ENCODE measurements at places on chromosomes 6 and 20. TPM values are rescaled to one million over a fixed set of nuclear protein-coding genes. Genes with fewer than 3 reads are reported as not detected.

DNA sequence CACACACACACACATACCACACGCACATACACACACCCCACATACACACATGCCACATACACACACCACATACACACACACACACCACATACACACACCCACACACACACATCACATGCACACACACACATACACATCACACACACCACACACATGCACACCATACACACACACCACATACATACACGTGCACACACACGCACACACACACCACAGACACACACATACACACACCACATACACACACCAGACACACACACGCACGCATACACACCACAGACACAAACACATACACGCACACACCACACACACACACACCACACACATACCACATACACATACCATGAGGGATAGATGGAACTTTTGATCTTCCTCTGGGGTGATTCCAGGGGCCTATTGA is 90.2 kb downstream of the DLGAP4 start:
- peaks cover 6% of the 10 kb centered on the region for H3K4me1 ChIP-seq
- H3K36me3 ChIP-seq, result no peaks in the 10 kb centered on the region
- DNase-seq, result no peak

The MUC22 gene
- not detected for total RNA-seq

The SFT2D1 gene
- total RNA-seq, result 59.4 TPM

GRCh38 chr20:58690396-58691135 is 2.0 kb upstream of the NPEPL1 start:
- H3K4me1 ChIP-seq, result peaks cover 22% of the 10 kb centered on the region
- peak overlapping the region; percentile 95 for H3K27ac ChIP-seq
- H3K27me3 ChIP-seq, result no peaks in the 10 kb centered on the region
- no peak overlapping the region for H3K4me3 ChIP-seq
- H3K36me3 ChIP-seq, result peaks cover 13% of the 10 kb centered on the region

DNA sequence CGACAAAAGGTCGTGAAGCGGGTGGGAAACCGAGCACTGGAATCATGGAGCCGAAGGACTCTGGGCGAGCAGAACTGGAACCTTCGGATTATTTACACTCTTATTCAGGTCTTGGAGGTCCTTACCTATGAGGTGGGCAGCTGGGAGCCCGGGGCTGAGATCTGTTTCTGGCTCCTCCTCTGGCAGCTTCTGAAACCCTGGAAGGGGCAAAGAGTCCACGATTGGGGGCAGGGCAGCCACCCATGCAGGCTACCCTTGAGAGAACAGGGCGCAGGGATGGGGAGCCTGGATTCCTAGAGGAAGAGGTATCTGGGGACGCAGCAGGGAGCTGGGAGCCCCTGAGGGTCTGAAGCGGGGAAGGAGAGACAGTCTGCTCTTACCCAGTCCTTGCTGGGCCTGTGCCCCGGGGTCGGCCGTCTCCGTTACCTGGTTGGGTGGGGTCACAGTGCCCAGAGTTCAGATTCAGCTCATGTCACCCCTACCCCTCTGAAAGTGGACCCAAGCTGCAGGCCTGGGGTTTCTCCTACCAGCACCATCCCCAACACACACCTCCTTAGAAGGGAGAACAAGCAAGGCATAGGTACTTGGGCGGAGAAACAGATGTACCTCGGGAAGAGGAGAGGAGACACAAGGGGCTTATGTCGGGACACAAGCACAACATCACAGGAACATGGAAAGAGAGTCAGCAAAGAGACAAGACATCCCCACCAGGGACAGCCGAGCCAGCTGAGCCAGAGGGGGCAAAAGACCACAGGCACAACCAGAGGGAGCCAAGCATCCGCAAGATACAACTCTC is 592 bp downstream of the LTB start:
- H3K4me3 ChIP-seq, result peak overlapping the region; percentile 80
- H3K36me3 ChIP-seq, result no peaks in the 10 kb centered on the region
- no peaks in the 10 kb centered on the region for H3K27me3 ChIP-seq

DNA sequence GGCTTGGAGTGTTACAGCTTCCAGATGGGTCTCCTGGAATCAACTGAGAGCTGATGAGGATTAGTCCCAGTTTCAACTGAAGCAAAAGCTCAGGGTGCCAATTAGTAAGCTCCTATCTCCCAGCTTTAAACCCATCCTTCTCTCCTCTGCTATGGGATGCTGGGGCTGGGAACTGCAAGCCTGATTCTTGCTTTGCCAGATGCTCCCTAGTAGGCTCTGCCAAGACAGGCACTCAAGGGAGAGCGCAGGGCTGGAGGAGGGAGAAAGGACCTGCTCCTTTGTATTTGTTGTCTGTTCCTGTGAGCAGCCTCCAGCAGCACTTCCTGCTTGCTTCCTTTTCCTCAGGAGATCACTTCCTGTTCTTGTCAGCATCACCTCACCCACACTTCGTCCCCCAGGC is 309.7 kb downstream of the KIF16B start:
- H3K36me3 ChIP-seq, result no peaks in the 10 kb centered on the region
- no peak overlapping the region for H3K4me3 ChIP-seq
- H3K4me1 ChIP-seq, result no peaks in the 10 kb centered on the region
- H3K27me3 ChIP-seq, result no peaks in the 10 kb centered on the region
- no peak overlapping the region for H3K27ac ChIP-seq

GRCh38 chr6:4935486-4935885 is 68.4 kb downstream of the RPP40 start:
- no peak overlapping the region for H3K4me3 ChIP-seq
- no peak for DNase-seq
- H3K4me1 ChIP-seq, result peaks cover 32% of the 10 kb centered on the region
- no peak overlapping the region for H3K27ac ChIP-seq

GRCh38 chr6:121573481-121573880 is 138.0 kb downstream of the GJA1 start:
- H3K27ac ChIP-seq, result no peak overlapping the region
- no peaks in the 10 kb centered on the region for H3K4me1 ChIP-seq
- no peak for DNase-seq
- no peaks in the 10 kb centered on the region for H3K27me3 ChIP-seq
- H3K36me3 ChIP-seq, result no peaks in the 10 kb centered on the region

The SULF2 gene
- total RNA-seq, result 75.3 TPM

The ACSS1 gene
- 38.5 TPM for total RNA-seq

GRCh38 chr20:41925476-41925875 is 307.3 kb upstream of the CHD6 start:
- H3K4me3 ChIP-seq, result no peak overlapping the region
- no peaks in the 10 kb centered on the region for H3K36me3 ChIP-seq
- H3K27ac ChIP-seq, result no peak overlapping the region
- no peak for DNase-seq
- H3K27me3 ChIP-seq, result no peaks in the 10 kb centered on the region
- no peaks in the 10 kb centered on the region for H3K4me1 ChIP-seq

DNA sequence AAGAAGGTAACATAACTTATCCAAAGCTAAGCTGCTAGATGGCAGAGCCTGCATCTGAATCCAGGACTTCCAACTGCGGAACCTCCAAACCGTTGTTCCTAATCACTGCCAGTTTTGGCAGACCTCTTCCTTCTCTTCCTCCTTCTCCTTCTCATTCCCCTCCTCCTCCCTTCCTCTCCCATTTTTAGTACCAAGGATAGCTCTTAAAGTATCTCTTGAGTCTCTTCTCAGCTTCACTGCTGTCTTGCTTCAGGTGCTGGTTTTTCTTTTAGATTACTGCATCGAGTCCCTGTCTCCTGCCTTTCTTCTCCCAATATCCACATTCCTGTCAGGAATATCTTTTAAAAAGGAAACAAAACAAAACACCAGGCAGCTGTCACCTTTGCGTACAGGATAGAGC is 77.1 kb downstream of the CDYL start:
- H3K27ac ChIP-seq, result no peak overlapping the region
- H3K4me1 ChIP-seq, result no peaks in the 10 kb centered on the region

DNA sequence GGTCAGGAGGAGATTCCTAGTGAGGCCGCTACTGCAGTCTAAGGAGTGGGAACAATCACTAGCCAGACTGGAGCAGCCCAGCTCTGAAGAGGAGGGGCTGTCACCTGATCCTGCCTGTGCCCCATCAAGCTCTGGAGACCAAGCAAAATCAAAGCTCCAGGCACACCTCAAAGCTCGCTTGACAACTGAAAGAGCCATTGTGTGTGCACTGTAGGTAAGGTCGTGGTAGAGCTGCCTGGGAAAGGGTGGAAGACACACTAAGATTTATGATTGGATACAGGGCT is 58.2 kb downstream of the CSE1L start:
- DNase-seq, result no peak
- H3K4me3 ChIP-seq, result no peak overlapping the region
- no peaks in the 10 kb centered on the region for H3K27me3 ChIP-seq
- H3K27ac ChIP-seq, result no peak overlapping the region
- H3K36me3 ChIP-seq, result no peaks in the 10 kb centered on the region
- no peaks in the 10 kb centered on the region for H3K4me1 ChIP-seq

- H3K4me3 ChIP-seq, result no peak overlapping the region
- H3K4me1 ChIP-seq, result no peaks in the 10 kb centered on the region
- no peak for DNase-seq
- H3K27me3 ChIP-seq, result no peaks in the 10 kb centered on the region
- H3K27ac ChIP-seq, result no peak overlapping the region
Measured at GRCh38 chr6:14177413-14178082, 60.0 kb downstream of the CD83 start.

- no peaks in the 10 kb centered on the region for H3K4me1 ChIP-seq
- no peak overlapping the region for H3K4me3 ChIP-seq
- H3K27ac ChIP-seq, result no peak overlapping the region
Measured at GRCh38 chr6:3011158-3011557, 11.5 kb downstream of the NQO2 start.

DNA sequence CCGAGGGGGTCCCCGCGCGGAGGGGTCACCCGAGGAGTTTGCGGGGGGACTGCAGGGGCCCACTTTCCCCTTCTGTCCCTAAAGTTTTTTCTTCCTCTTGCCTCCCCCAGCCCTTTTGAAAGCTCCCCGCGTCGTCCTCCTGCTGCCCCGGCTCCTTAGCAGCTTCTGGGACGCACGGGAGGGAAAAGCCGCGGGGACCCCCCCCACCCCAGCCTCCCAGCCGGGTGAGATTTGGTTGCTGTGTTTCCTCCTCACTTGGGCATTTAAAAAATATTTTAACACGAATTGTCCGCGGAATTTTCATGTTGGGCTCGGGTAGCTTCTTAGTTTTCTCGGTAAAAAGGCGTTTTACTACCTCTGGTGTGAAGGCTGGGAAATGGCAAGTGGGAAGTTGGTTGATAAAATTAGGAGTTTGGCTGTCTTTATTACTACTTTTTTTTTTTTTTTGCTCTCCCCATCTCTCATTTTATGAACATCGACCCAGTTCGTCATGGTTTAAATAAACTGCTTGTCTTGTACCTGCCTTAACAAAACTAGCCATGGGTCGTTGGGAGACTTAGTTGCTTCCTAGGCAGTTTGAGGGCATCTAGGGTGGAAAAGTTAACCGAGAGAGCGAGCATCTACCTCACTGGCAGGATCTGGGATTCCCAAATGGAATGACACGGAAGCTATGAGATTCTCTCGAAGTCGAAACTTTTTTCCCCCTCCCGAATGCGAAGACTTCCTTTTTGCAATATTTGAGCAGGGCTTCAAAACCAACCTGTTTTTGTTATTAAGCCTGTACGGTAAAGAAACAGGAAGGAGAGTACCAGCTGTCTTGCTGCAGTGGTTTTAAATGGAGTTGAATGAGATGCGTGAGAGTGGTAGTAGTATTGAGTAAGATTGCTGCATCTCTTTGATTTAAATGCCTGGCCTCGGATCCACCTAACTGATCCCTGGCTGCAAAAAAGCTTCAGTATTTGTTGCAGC is 868 bp downstream of the NCOA3 start:
- H3K4me3 ChIP-seq, result peak overlapping the region; percentile 87
- H3K36me3 ChIP-seq, result no peaks in the 10 kb centered on the region
- H3K4me1 ChIP-seq, result peaks cover 15% of the 10 kb centered on the region
- no peaks in the 10 kb centered on the region for H3K27me3 ChIP-seq
- peak; percentile 22 for DNase-seq
- peak overlapping the region; percentile 97 for H3K27ac ChIP-seq

The MATN4 gene
- total RNA-seq, result not detected

The ZHX3 gene
- total RNA-seq, result 52.2 TPM

The TSPO2 gene
- total RNA-seq, result not detected

DNA sequence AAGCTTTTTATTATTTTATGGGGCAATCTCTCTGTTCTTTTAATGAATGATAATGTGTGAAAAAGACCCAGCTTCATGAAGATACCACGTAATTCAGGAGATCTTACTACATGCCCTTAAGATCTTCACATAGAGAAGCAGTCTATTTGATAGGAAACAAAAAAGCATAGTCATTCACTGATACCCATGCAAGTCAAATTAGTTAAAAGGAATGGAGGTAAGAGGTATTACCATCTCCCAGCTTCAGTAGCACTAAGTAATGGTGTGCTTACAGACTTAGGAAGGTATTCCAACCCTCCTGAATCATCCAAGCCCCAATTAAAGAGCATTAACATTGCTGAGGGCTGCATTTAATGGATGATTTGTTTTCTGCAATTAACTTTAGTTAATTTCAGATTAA is 364.7 kb downstream of the SYNE1 start:
- DNase-seq, result no peak
- peaks cover 3% of the 10 kb centered on the region for H3K4me1 ChIP-seq
- H3K27ac ChIP-seq, result peak overlapping the region; percentile 13
- peaks cover 33% of the 10 kb centered on the region for H3K36me3 ChIP-seq

DNA sequence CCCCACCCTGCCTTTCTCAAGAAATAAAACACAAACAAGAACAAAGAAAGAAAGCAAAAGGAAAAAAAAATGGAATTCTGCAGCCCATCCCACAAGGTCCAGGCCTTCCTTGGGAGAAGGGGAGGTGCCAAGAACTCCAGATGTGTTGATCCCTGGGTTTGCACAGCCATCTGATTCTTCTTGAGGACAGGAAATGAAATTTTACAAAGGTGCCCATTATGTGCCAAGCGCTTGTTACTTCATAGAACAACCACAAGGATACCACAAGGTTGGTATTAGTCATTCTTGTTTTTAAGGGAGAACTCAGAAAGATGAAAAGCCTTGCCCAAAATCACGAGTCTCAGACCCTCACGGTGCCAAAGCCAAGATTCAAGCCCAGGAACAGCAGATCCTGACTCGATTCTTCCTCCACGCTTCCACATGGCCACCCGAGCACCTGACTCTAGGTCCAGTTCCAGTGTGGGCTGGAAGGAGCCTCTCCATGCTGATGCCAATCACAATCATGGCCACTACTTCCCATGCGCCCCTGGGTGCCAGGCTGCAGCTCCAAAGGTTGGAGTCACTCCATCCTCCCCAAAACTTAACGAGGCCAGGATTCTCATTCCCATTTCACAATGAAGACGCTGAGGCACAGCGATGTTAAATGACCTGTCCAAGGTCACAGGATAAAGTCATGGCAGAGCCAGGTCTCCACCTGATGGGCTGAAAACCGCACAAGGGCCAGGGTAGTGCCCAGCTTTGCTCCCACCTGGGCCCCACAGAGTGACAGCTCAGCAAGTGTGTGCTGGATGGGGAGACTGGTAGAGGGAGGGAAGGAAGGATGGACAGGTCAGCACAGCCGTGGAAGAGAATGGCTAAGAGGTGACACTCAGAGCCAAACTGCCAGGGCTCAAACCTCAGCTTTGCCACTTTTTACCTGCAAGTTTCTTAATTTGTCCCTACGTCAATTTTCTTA is 66.7 kb upstream of the TOP1 start:
- peaks cover 14% of the 10 kb centered on the region for H3K4me1 ChIP-seq
- no peak for DNase-seq
- no peaks in the 10 kb centered on the region for H3K36me3 ChIP-seq
- no peaks in the 10 kb centered on the region for H3K27me3 ChIP-seq
- H3K27ac ChIP-seq, result no peak overlapping the region

GRCh38 chr6:44255871-44256774 is 1.2 kb downstream of the SLC35B2 start:
- H3K27ac ChIP-seq, result peak overlapping the region; percentile 99
- peak overlapping the region; percentile 98 for H3K4me3 ChIP-seq
- no peaks in the 10 kb centered on the region for H3K27me3 ChIP-seq
- no peak for DNase-seq
- peaks cover 10% of the 10 kb centered on the region for H3K4me1 ChIP-seq
- peaks cover 3% of the 10 kb centered on the region for H3K36me3 ChIP-seq

All from tibial nerve (tissue), 4 donors.